Vagina (tissue), 2 donors: ENCODE measurements at places on chromosomes 13 and 19. TPM values are rescaled to one million over a fixed set of nuclear protein-coding genes. Genes with fewer than 3 reads are reported as not detected.

DNA sequence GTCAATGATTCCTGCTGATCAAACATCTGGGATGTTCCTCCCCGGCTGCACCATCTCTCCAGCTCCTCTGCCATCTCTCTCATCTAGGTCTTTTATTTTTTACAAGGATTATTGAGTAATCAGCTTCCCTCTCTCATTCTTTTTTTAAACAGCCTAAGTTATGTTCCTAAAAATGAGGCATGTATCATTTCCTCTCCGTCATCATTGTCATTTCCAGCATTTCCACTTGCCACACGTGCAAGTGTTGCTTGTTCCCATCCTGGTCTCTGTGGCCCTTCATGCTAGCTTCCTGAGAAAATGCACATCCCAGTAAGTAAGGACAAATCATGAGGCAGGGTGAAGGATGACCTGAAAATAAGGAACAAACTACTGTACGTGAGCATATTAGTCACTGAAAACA, 102.7 kb upstream of the POSTN start:
- no peak for DNase-seq

- DNase-seq = no peak
These were observed 872 bp downstream of the HOMER3 start for GRCh38 chr19:18939922-18940768.

DNA sequence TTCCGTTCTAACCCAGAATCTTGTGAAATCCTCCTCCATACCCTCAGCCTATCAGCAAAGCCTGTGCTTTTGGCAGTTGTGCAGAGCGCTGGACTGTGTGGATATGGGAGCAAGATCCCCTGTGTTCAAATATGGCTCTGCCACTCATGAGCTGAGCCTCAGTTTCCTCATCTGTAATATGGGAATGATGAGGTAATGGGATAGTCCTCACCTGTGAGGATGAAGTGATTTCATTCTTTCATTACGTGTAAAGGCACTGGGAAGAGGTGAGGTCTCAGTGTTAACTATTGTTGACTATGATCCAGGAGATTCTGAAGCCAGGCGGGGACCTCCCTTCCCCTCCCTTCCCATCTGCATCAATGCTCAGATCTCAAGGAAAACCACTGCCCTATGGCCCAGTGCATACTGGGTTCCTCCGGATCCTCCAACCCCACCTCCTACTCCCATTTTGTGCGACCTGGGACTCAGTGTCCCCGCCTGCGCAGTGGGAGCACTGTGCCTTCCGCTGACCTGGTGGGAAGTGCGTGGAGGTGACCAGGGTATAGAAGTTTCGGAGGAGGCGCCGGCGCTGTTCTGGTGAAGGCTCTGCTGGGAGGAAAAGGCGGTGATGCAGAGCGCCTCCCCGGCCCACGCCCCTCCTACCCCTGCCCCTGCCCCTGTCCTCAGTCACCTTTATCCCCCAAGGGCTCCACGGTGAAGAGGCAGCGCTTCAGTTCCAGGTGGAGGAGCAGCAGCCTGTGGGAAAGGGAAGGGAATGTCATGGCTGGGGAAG, 5.0 kb downstream of the FUZ start:
- DNase-seq = no peak

- no peak for DNase-seq
These were observed 111.7 kb downstream of the MIPEP start for GRCh38 chr13:23777575-23777870.

Gene C19orf73
- total RNA-seq = not detected

Gene CALR3
- not detected for total RNA-seq

Gene ASPDH
- total RNA-seq = not detected

Gene HSH2D
- total RNA-seq = 0.74 TPM

Gene GSX1
- not detected for total RNA-seq

Gene KCNRG
- not detected for total RNA-seq

Gene CYP4F12
- 76.1 TPM for total RNA-seq
